ENCODE measurements at places on chromosomes 5 and 9. TPM values are rescaled to one million over a fixed set of nuclear protein-coding genes. Genes with fewer than 3 reads are reported as not detected.

- peak; percentile 88 for DNase-seq
Observed at GRCh38 chr9:86948074-86948929, 996 bp upstream of the GAS1 start.

DNA sequence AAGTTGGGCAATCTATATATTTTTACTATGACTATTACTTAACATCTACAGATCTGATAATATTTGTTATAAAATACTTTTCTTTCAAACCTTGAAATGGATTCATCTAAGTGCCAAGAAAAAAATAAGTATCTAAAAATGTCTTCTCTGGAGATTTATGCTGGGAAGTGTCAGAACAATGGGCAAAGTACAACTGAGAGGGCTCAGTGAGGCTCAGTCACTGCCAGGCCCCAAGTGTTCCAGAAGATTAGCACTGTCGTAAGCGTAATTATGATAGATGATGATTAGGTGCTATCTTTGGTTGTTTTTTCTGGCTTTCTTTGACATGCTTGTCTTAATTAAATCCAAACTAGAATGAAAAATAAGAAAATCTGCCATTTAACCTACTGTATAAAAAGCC, 72.2 kb upstream of the ADAMTS19 start:
- no peak for DNase-seq

DNA sequence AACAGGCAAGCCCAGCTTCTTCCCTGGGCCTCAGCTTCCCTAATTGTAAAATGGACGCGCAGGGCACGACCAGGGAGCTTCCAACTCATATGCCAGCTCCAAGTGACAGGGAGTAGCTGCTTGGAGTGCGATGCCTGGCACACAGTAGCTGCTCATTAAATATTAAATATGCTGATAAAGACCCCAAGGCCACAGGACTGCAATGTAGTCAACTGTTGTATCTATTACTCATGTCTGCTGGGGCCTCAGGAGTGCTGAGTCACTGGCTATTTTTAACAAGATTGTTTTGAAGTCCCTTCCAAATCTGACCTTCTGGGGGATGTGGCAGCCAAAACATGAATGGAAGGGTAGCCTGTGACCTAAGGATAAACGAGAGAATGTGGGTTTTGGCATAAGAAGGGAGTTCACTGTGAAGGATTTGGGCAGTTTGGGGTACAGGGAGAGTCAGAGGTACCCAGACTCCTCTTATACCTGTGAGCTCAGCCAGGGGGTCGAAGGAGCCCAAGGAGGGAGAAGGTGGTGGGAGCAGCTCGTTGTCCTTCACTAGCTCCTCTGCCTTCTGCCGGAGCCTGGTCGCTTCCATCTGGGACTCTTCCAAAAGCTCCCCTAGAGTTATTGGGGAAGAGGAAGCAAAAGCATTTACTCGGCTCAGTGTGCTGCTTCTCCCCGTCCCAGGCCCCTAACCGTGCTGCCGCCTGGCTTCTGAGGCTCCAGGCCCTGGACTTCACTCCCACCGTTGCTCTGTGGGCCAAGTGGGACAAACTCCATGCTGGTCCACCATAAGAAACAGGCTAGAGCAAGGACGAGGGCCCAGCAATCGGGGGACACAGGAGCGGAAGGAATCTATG, 17.5 kb downstream of the TNIP1 start:
- peak; percentile 89 for DNase-seq

DNA sequence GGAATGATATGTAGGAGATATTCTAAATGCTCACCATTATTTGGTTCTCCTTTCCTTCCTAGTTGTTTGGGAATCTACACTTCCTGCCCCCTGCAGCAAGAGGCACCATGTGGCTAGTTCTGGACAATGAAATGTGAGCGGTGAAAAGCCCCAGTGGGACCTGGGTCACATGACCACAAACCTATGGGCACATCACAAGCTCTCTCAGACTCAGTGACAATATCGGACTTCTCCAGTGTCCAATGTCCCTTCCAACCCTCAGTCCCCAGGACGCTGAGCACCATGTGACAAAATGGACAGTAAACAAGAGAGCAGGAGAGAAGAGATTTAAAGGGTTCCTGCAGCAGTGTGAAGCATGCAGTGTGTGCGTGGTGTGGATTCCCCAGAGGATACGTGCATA, 44.6 kb upstream of the FOXE1 start:
- no peak for DNase-seq

DNA sequence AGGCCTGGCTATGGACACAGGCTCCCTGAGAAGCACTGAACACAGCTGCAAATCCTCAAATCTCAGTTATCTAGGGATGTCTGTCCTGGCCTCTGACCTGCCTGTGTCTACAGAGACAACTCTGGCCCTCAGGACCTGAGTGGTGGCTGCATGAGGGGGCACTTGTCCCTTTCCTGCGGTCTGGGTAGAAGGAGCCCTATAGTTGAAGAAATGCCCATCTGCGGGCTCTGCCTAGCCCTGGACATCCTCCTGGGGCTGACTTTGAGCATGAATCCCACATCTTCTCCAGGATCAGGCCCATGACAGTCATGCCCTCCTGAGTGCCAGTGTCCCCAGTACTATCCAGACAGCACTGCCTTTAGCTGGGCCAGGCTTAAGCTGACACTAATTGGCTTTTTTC, 10.0 kb downstream of the DNAJB5 start:
- DNase-seq: no peak

- peak; percentile 84 for DNase-seq
Observed at GRCh38 chr5:150021491-150022157, 21.1 kb downstream of the HMGXB3 start.

- no peak for DNase-seq
Observed at GRCh38 chr5:138762110-138762509, 8.9 kb downstream of the CTNNA1 start.

Gene STPG3
- total RNA-seq: not detected
